Right ventricle myocardium inferior (tissue), 1 donor: ENCODE measurements at places on chromosomes 5 and 9.

GRCh38 chr5:11608530-11608929 is 295.7 kb downstream of the CTNND2 start:
- DNase-seq, result no peak

DNA sequence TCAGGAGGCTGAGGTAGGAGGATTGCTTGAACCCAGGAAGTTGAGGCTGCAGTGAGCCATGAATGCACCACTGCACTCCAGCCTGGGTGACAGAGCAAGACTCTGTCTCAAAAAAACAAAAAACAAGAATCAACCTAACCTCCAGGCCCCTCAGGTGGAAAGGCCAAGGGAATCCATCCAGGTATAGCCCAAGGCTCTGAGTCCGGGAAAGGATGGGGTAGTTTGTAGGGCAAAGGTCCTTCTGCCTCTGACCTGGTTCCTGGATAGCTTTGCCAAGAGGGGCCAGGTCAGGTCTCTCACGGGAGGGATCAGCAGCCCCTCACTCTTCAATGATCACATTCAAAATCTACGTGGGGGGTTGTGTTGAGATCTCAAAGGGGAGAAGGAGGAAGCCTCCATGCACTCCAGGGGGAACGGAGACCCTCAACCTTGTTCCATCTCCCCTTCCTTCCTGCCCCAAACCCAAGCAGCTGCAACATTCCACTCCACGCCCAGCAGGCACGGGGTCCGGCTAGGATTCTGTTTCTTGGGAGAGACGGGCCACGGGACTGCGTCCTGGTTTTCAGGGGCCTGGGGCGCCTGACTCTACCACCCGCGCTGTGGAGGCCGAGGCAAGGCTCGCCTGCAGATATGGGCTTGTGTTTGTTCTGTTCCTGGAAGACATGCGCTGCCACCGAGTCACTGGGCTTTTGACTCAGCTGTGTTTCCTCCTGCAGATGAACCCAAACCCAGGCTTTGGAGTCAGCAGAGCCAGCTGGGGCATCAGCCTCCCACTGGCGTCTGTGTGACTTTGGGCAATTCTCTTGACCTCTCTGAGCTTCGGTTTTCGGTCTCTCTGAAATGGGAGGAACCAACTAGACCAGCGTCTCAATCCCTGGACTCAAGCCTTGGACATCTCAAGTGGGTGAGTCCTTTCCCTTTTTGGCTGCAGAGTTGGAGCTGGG is 35.5 kb downstream of the PLPP7 start:
- peak; percentile 35 for DNase-seq

DNA sequence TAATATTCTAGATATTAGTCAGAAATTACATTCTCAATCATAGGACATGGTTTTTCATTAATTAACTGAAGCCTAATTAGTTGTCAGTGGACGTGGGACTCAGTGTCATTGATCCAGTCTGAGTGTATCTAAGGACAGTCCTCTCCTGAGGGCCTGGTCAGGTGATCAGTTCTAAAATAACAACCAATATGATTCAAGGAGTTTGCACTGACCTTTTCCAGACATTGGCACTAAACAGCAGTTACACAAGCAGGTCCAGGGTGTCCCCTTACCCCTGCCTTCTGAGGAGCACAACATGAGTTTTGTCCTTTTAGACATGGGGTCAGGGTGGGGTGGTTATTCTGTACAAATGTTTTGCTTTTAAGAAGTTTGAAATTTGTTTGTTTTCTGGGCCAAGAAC is 97.8 kb downstream of the CMYA5 start:
- no peak for DNase-seq

GRCh38 chr5:90557871-90558270 is 726 bp upstream of the ADGRV1 start:
- no peak for DNase-seq

- no peak for DNase-seq
These were observed 73.9 kb upstream of the EFNA5 start for GRCh38 chr5:107744418-107745330.

DNA sequence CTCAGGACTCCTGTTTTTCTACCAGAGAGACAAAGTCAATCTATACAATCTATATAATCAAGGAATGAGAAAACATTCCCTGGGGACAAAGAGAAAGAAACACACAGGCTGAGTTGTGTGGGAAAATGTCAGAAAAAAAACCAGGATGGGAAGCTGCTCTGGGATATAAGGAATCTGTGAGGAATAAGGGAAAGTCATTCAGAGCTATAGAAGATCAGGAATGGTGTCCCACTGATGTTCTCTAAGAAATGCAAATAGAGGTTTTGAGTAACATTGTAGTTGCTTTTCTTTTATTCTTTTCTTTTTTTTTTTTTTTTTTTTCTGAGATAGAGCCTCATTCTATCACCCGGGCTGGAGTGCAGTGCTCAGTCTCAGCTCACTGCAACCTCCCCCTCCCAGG is 605.9 kb upstream of the KLF4 start:
- DNase-seq, result no peak

- DNase-seq, result no peak
These were observed 855.5 kb upstream of the DMAC1 start for GRCh38 chr9:8655071-8655470.

- no peak for DNase-seq
These were observed 223.1 kb downstream of the TRIM32 start for GRCh38 chr9:116910201-116910600.

DNA sequence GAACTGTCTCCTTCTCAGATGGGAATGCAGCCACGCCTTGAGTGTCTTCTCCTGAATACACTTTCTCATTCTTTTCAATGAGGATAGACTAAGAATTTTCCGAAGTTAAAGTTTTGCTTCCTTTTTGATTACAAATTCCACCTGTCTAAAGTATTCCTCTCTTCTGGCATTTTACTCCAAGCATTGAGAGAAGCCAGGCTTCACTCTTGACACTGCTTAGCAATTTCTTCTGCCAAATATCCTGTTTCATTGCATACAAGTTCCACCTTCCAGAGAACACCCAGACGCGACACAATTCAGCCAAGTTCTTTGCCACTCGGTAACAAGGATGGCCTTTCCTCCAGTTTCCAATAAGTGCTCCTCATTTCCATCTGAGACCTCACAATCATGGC is 35.6 kb upstream of the COL5A1 start:
- no peak for DNase-seq

DNA sequence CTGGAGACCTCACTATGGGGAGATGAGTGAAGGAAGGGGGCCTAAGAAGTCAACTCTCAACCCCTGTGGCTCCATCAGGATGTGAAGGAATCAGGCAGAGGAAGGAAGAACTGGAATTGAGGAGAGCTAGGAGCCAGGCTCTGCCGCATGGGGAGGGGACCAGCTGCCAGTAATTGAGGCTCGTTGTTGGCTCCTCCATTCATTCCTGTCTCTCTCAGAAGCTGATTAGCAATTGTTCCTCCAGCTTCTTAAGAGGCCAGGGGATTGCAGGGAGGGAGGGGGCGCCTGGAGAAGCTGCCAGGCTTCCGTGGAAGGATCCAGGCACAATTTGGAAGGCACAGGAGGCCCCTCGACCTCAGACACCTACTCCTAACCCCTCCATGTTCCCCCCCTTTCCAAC is 20.5 kb upstream of the TTLL11 start:
- no peak for DNase-seq

DNA sequence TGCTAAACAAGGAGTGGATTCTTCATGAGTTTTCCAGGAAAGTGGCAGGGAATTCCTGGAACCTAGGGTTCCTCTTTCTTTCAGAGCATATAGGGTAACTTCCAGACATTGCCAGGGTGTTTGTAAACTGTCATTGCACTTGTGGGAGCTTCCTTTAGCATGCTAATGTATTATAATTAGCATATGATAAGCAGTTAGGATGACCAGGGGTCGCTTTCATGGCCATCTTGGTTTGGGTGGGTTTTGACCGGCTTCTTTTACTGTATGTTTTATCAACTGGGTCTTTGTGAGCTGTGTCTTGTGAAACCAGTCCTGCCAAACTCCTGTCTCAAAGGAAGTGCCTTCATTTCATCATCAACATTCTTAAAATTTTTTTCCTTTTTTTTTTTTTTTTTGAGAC is 11.9 kb upstream of the MELK start:
- DNase-seq, result no peak

- no peak for DNase-seq
These were observed 1.7 kb downstream of the SH3PXD2B start for GRCh38 chr5:172452398-172453205.

DNA sequence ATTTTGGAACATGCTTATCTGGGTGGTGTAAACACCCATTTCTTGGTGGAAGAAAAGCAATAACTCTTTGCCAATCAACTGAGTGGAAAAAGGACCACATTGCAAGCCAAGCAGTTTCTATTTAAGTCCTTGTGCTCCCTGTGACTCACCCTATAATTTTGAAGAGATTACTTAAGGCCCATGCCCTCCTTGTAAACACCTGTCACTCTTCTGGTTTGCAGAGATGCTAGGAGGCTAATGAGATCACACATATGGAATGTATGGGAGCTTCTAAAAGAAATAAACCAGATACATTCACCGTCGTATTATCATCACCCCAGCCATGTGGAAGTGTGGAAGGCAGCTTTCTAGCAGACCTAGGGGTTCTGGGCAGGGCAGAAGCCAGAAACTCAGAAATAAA is 337.1 kb downstream of the GADD45G start:
- no peak for DNase-seq

- DNase-seq, result no peak
These were observed 1348.3 kb upstream of the CDH6 start for GRCh38 chr5:29845206-29845605.

DNA sequence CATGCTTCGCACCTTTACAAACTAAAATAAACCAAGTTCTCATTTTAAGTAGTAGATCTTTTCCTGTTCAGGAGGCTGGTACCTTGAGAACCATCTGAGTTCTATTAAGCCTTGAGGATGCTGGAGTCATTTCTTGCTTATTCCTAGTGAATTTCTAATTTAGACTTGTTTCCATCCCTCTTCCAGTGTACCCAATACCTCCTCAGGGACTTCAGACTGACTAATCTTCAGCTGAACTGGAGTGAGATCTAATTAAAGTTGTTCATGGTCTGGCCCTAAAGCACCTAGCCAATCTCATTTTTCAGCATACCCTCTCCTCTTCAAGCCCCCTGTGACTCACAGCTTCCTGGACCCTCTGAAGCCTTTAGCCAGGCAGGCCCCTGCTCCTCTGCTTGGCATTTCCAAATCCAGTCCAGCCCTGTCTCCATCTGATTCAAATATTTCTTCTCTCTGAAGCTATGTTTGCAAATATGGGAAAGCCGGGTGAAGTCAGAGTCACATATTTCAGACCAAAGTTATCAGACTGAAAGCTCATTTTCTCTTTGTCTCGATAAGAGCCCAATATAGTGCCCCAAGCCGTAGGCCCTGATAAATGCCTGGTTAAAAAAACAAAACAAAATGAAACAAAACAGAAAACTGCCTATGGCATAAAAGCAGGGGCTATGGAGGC is 19.4 kb upstream of the TNFSF15 start:
- no peak for DNase-seq

GRCh38 chr5:93328833-93329232 is 252.2 kb downstream of the NR2F1-AS1 start:
- no peak for DNase-seq

- DNase-seq, result no peak
These were observed 1032.5 kb downstream of the DTWD2 start for GRCh38 chr5:117955831-117956230.
